CD4-positive, alpha-beta T cell treated with Interleukin-6 for 4 hours (primary cell): ENCODE measurements at places on chromosomes 3 and 15.

DNA sequence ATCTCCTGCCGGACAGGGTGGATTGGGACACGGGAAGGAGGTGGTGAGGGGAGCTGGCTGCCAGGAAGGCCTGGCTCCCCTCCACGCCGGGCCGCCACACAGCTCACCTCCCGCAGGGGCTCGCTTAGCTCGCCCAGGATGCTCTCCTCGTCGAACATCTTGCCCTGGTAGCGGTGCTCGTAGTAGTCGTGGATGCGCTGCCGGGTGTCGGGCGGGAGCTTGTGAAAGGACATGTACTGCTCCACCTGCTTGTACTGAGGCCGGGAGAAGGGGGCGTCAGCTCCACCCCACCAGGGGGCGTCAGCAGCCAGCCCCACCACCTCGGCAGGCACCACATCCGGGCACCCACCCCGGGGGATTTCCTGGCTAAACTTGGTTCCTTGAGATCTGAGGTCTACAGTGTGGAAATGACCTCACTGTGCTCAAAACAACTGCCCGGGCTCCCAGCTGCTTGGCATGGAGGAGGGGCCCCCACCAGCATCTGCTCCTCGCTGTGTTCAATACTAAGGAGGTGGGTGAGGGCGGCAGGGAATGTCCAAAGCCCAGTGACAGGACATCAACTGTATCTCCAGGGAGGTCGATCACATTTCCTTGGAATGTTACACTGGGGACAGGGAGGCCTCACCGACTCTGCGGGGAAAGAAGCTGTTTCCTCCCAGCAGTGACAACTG, 43.4 kb downstream of the HCN4 start:
- no peak for DNase-seq

DNA sequence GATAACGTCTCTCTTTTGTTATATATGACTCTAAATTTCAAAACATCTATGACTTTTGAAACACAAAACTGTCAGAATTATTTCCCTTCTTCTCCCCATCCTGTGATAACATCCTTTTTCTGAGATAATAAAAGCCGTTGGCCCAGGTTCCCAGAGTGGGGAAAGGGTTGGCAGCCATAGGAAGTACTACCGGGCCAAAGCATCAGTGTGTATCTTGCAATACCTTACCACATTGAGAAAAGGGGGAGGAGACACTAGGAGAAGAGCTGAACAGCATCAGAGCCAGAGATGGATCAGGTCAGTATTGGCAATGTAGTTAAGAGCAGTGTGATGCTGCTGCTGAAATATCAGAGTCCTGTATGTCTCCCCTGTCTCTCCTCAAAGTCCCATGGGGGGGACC, 210.0 kb upstream of the PROK2 start:
- no peak for DNase-seq

GRCh38 chr3:102085431-102086176, 236.3 kb downstream of the NFKBIZ start:
- no peak for DNase-seq

DNA sequence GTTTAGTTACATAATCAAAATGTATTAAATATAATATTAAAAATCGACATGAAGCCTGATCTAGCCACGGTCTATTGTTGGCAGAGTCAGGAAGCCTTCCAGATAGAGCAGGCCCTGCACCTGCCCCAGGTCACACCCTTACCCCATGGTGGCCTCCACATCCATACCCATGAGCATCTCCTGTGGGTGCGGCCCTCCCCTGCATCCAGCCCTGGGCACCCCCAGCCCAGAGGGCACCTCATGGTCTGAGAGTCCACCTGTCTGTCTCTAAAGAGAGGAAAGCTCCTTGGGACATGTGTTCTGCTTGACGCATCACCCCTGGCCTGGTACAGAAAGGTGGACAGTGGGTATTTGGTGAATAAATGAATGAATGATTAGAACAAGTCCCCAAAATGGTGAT, 37.2 kb upstream of the CSPG4 start:
- DNase-seq: no peak

DNA sequence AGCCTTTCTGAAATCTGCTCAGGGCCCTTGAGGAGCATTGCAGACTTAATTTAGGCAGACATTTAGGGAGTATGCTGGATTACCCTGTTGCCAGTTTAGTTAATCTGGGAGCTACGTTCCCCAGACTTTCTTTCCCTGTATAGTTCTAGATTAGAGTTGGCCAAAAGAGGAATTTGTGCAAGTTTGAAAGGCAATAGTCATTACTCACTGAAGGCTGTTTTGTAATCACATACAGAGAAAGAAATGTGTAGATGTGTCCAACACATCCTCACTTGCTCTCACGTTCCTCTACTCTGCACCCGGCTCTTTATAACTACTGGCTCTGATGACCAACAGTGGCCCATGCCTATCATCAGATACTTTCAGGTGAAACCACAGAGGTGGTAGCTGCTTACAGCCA, 24.2 kb downstream of the MASP1 start:
- DNase-seq: no peak
